Activated CD4-positive, CD25-positive, alpha-beta regulatory T cell treated with anti-CD3 and anti-CD28 coated beads, Interleukin-2, amount 50 U/mL, for 16 hours (primary cell): ENCODE measurements at places on chromosomes 1 and 21.

DNA sequence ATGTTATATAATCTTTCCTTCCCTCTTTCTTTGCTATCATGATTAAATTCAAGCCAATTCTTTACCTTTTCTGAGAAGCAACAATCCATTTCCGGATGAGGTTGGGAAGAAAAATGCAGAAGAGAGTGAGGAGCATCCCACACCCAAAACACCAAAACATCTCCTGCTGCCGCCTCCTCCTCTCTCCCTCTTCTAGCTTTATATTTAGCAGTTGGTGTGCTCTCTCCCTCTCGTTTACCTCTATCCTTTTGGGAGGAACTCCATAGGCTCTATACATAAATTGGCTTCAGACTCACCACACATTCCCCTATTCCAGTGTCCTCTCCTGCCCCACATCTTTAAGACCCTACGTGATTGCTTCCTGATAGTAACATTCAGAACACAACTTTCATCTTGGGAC, 332.2 kb upstream of the PLXNA2 start:
- DNase-seq, result no peak

GRCh38 chr1:207890136-207890738, 20.7 kb downstream of the CD34 start:
- DNase-seq, result no peak

DNA sequence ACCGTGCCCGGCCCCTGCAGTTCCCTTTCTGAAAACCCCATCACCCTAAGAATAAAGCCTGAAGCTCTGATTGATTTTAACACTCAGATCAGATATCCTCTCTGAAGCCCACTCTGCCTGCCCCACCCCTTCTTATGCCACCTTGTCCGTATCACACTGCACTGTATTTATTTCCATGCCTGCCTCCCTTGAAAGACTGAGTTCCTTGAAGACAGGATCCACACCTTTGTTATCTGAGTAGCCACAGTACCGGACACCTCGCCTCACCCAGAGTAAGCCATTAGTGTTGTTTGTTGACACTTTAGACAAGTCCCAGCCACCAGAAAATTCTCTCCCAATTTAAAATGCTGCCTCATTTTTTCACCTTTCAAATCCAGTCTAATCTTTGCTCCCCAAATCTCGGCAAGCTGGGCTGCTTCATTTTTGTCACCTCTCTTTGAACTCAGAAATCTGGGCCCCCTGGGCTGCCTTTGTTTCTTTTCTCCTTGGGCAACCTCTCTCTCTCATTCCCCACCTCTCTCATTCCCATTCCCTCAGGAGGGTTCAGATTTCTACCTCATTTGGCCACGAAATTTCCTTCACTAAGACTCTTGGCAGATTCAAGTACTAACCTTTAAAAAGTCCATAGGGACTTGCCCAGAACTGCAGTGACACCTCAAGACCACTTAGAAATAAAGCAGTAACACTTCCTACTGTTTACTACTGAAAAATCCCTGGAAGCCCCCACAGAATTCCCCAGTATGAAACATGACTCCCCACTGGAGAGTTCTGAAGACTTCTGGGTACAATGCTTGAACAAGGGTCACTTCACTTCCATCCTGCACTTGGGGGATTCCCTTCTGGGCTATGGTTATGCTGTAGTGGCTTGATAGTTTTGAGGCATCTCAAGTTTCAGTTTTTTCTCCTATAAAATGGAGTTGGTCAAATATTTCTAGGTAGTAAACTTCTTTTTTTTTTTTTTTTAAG, 8.7 kb upstream of the PPP1R15B start:
- DNase-seq, result no peak

GRCh38 chr1:210132582-210132981, 100.0 kb upstream of the SERTAD4 start:
- no peak for DNase-seq

GRCh38 chr1:81242103-81242502, 558.6 kb upstream of the ADGRL2 start:
- no peak for DNase-seq

GRCh38 chr1:230061801-230062200, 5.2 kb upstream of the GALNT2 start:
- no peak for DNase-seq

DNA sequence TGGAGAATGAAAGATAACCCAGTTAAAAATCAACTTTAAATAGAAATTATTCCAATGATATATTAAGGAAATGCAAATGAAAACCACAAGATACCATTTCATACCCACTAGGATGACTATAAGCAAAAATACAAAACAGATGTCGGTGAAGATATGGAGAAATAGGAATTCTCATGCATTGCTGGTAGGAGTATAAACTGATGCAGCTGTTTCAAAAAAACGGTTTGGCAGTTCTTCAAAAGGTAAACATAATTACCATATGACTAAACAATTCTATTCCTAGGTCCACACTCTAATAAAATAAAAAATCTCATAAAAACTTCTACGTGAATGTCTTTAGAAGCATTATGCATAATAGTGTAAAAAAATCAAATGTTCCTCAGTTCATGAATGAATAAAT, 763.3 kb upstream of the BRINP3 start:
- DNase-seq, result no peak

DNA sequence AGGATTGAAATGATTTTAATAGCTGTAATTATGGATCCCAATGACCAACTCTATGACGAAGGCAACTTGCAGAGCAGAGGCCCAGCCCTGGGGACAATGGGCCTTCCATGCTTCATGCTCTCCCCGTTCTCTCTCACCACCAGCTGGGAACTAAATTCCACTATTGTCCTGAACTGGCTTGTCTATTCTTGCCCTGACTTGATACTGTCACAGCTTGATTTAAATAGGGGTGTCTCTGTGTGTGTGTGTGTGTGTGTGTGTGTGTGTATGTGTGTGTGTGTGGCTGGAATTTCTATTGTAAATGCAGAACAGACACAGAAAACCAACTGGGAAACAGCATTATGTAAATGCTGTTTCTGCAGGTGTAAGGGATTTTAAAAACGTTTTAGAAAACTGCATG, 57.0 kb downstream of the SLC22A15 start:
- DNase-seq, result no peak

DNA sequence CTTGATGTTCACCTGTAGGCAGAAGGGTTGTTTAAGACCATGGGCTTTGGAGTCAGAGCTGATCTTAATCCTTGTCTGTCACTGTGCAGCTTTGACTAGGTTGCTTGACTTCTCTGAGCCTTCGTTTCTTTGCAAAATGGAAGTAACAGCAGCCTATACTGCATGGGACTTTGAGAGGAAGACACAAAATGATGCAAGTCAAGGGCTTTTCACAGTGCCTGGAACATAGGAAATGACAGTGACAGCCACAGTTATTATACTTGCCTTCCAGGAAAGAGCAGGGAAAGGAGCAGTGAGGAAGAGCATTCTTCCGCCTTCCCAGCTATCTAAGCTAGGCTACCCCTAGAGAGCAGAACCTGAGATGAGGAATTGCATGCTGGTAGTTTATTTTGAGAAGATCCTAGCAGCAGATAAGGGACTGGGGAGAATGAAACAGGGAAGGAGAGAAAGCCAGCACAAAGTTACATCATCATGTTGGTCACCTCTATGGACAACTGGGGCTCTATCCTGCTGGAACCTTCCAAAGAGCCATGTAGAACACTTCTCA, 3.1 kb downstream of the CSF3R start:
- no peak for DNase-seq
